ENCODE measurements at places on chromosomes 1 and 21.

- no peak for DNase-seq
These were observed 25.4 kb downstream of the ECE1 start for GRCh38 chr1:21264898-21265297.

DNA sequence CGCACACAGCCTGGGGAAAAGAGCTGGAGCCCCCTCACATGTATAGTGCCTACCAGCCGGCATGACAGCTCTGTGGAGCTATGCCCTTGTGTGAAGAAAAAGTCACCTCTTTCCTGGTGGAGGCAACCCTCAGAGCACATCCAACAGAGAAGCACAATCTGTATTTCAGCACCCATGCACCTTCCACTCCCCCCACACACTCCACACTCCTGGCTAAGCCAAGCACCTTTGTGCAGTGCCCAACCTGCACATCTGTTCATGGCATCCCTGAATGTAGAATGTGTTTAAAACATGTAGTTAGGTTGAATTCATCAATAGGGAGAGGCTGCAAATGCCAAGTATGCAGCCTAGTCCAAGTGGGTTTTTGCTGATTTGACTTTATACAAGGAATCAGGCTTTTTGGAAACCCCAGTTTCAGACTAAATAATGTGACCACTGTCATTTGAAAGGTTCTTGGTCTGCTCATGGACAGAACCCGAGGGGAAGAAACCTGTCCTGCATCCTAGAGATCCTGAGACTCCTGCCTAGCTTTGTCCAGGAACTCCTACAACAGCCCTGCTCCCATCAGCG is 197.1 kb downstream of the TOMM20 start:
- no peak for DNase-seq

GRCh38 chr1:100404821-100405220 is 52.5 kb downstream of the CDC14A start:
- DNase-seq: no peak

DNA sequence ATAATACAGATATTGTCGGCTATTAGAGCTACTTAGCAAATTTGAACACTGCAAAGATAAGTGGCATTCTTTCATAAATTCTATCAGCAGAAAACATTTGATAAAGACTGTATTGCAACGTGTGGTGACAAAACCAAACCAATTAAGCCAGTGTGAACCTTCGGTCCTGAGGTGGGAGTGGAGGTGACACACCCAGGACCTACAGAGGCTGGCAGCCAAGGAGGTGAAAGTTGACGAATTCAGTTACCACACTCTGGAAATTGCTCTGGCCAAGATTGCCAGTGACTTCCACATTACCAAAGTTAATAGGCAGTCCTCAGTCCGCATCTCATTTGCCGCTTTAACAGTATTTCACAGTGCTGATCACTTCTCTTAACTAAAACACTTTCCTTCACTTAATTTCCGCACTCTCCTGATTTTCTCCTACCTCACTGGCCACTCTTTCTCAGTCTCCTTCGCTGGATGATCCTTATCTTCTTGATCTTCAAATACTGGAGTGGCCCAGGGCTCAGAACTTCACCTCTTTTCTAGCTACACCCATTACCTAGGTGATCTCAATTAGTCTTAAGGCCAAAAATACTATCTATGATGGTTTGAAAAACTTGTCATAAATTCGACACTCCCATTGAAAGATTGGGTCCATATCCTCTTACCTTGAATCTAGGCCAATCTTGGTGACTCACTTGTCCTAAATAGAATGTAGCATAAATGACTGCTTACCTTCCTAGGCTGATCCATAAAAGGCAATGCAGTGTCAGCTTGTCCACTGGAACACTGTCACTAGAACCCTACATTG is 5.1 kb upstream of the CDC42BPA start:
- DNase-seq: no peak

GRCh38 chr1:53147174-53147573 is 4.7 kb upstream of the SLC1A7 start:
- DNase-seq: no peak

- no peak for DNase-seq
These were observed 93.4 kb downstream of the TGFBR3 start for GRCh38 chr1:91792489-91793071.

- DNase-seq: no peak
These were observed 36.2 kb upstream of the PKN2 start for GRCh38 chr1:88647749-88648415.

GRCh38 chr1:203089651-203090045 is 3.8 kb upstream of the MYOG start:
- peak; percentile 86 for DNase-seq

GRCh38 chr21:15749861-15750159 is 20.0 kb downstream of the USP25 start:
- no peak for DNase-seq

GRCh38 chr1:203050826-203051225 is 24.5 kb downstream of the PPFIA4 start:
- DNase-seq: no peak

- DNase-seq: no peak
These were observed 448.7 kb downstream of the PTBP2 start for GRCh38 chr1:97170300-97170699.

- no peak for DNase-seq
These were observed 453 bp downstream of the TFF3 start for GRCh38 chr21:42314616-42315295.

- DNase-seq: no peak
These were observed 404.0 kb downstream of the PRDM2 start for GRCh38 chr1:14103878-14104430.

DNA sequence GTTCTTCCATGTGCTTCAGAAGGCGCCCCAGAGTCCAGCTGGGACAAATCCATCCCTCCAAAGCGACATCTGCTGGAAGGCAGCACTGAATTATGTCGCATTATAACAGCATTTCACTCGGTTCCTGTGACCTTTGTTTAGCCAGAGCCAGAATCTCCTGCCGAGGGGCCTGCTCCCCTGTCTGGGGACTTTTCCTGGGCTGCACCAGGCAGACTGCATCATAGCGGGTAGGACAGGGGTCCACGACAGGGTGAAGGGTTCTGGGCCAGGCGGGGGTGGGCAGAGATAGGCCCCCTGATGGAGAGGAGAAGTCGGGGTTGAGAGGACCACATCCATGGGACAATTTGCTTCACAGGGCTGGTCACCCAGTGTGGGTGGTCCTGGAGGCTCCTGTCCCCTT is 276.9 kb downstream of the MATN1 start:
- no peak for DNase-seq

DNA sequence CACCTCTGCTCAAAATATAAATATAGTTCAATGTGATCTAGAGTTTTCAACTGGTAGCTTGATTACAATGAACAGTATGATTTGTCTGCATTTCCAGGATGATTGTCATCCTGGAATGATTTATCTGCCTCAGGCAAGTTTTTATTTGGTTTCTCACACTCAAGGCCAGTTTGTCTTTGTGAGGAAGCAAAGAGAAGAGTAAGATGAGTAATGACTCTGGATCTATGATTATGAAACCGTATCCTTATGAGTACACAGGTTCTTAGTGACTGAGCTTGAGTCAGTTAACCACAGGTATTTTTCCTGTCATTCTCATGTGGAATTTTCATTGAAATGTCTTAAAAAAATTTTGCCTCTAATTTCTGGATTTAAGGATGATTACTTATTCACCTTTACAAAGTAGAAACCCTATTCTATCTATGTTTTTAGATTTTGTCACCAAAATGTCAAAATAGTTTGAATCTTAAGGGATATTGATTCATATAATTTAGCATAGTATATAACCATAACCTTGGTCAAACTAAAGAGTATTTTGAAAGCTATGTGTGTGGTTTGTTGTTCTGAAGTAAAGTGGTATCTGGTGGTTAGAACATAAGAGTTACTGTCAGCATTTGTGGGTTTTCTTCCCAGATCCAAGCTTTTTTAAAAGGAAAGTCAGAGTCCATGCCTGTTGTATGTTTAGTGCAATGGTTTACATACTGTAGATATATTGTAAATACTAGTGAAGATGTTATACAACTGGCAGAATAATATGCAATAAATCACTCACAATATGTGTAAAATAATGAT is 145.0 kb downstream of the RASAL2 start:
- DNase-seq: peak; percentile 88

DNA sequence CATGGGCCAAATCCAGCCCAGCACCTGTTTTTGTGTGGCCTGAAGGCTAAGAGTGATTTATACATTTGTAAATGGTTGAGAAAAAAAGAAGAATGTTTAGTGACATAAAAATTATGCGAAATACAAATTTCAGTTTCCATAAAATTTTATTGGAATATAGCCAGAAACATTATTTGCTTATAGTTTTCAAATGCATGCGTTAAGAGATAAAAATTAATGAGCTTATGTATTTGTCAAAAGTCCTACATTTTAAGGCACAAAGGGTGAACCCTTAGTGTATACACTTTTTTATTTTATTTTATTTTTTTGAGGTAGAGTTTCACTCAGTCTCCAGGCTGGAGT is 2.1 kb downstream of the MORC3 start:
- no peak for DNase-seq

DNA sequence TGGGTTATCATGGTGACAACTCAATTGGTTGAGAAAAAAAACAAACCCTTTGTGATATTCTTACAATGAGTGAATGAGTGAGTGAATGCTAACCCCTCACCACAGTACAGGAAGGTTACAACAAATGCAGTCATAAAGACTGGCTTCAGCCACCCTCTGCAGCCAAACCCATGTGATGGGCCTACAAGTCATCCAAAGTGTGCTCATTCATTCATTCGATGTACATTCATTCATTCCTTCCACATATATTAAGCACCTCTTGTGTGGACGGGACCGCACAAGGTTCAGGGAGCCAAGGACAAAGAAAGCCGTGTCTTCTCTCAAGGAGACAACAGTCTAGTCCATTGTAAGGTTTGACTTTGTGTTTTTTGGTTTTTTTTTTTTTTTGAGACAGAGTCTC is 49.4 kb downstream of the WDR4 start:
- DNase-seq: no peak

DNA sequence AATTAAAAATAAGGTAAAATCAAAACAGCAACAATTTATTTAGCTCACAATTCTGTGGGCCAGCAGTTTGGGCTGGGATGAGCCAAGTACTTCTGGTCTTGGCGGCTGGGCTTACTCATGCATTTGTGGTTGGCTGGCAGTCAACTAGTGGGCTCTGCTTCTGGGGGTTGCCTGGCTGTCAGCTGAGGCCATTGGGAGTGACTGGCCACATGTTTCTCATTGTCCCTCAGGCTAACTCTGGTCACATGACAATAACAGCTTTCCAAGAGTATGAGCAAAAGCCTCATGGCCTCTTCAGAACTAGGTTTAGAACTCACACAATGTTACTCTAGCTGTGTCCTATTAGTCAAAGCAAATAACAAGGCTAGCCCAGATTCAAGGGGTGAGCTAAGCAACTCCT is 15.6 kb upstream of the CHIA start:
- peak; percentile 95 for DNase-seq

- no peak for DNase-seq
These were observed 18.5 kb upstream of the SAMD11 start for GRCh38 chr1:905071-905749.

- DNase-seq: peak; percentile 69
These were observed 9.9 kb downstream of the SNRPE start for GRCh38 chr1:203871114-203871880.

DNA sequence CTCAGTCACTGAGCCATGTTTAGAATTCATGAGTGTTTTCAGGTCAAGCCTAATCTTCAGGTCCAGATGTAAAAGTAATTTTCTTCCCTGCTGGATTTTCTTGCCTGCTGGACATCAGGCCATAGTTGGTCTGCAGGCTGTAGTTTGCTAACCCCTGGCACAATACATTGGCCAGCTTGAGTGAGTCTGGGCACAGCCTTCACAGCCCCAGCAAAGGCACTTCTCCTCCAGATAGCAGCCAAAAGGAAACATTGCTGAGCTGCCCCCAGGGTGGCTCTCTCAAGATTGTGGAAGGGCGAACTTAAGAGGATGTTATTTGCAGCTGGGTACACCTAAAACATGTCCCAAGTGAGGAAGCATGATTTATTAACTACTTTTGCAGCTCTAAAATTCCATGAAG is 126.8 kb downstream of the PIK3R3 start:
- DNase-seq: no peak

- no peak for DNase-seq
These were observed 44.6 kb upstream of the DMRTB1 start for GRCh38 chr1:53414632-53415031.

- no peak for DNase-seq
These were observed 56.4 kb downstream of the OBSCN start for GRCh38 chr1:228264090-228264829.

GRCh38 chr1:156504438-156504813 is 3.9 kb upstream of the MEF2D start:
- DNase-seq: peak; percentile 40

GRCh38 chr1:59004755-59005154 is 220.9 kb upstream of the JUN start:
- no peak for DNase-seq

GRCh38 chr1:214438075-214438474 is 113.3 kb downstream of the PTPN14 start:
- DNase-seq: peak; percentile 65
